Mesenchymal stem cell (in vitro differentiated cells and primary cell): ENCODE measurements at places on chromosomes 7 and 10.

DNA sequence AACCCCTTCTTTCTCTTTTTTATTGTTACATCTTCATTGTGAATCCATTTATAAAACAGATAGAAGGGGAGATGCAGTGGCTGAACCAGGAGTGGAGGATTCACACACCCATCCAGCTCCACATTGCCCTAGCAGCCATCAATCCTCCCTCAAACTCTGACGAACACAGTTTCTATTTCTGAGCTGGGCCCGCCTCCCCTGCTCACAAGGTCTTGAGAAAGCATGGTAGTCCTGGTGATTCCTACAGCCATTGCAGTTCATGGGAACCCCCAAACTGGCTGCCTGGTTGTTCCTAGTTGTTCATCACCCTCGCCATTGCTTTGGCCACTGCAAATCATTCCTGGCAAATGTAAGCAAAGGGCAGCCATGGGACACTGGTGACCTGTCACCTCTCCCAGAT lies 258.5 kb upstream of the AOAH start:
- no peak for DNase-seq

DNA sequence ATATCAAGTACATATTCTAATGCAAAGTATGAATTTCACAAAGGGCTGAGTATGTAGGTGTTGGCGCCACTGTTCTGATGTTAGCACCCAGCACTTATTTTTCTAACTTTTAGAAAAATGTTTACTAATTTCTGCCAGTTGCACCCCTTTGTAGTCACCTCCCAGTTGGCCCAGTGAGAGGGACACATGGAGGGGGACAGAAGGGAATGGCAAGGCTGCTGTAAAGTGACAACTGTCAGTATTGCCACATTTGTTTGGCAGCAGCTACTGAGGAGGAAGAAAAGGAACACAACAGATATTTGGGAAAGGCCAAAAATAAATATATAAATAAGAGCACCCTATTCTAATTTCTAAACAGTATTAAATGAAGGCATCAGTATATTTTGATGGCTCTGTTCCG lies 57.3 kb downstream of the ANK3 start:
- DNase-seq, result no peak

DNA sequence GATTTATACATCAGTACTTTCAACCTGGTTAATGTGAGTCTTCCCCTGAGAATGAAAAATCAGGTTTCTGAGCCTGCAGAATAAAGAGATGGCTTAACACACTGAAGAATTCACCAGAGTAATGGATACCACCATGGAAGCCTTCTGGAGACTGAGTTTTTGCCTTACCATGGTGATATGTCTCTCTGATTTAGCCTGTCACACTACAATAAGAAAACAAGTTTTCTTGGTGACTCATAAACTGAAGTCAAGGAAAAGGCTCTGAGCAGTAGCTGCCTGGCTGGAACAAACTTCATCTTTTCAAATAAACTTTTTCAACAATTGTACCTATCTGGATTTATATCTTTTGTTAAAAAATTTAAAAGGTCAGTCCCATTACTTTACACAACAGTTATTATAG lies 229.0 kb downstream of the PRPF18 start:
- DNase-seq, result peak; percentile 75

DNA sequence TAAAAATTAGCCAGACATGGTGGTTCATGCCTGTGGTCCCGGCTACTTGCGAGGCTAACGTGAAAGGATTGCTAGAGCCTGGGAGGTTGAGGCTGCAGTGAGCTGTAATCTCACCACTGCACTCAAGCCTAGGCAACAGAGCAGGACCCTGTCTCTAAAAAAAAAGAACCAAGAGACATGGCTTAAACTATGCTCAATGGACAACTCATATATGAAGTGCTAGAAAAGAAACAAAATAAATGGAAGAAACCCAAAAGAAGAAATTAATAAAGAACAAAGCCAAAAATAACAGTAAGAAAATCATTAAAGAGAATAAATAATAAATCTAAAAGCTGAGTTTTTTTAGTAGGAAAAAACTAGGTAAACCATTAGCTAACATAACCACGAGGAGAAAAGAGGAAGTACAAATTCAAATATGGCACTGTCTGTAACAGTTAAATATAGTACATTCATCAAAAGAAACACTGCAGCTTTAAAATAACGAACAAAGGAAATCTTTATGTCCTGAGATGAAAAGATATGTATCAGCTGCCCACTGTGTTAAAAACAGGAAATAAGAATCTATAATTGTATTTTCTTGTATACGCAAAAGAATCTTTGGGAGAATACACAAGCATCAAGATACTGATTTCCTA lies 48.7 kb downstream of the UPF2 start:
- no peak for DNase-seq

DNA sequence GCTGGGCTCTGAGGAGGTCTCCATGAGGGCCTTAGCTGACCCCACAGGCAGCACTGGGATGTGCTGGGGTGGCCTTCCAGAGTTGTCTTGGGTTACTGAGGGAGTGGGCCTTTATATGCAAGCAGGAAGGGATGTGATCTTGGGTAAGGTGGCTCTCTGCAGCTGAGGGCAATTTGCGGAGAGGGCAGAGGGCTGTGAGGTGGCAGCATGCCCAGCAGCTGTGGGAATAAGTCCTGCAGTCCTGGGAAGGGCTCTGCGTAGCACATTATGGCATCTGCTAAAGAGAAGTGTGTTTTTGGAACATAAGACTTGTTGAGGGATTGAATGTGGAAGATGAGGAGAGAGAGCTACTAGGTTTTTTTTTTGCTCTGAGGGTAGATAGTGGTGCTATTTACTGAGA lies 99.6 kb upstream of the KMT2E start:
- DNase-seq, result no peak

- DNase-seq, result no peak
These were observed 18.8 kb downstream of the SGPL1 start for GRCh38 chr10:70834441-70835151.

DNA sequence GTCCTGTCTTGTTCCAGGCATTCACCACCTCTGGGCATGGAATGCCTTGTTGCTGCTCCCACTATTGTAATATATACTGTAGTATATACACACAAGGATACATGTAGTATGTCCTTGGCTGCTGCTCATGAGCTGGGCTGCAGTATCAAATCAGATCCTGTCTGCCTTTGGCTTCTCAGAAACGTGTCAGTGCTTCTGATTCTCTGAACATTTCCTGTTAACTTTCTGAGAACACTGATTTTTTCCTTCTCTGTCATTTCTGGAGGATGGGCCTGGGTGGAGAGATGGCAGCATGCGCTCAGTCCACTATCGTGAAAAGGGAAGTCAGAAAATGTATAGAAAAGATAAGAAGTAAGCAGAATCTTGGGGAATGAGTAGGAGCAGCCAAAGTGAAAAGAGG lies 12.2 kb downstream of the SFTPA2 start:
- no peak for DNase-seq

DNA sequence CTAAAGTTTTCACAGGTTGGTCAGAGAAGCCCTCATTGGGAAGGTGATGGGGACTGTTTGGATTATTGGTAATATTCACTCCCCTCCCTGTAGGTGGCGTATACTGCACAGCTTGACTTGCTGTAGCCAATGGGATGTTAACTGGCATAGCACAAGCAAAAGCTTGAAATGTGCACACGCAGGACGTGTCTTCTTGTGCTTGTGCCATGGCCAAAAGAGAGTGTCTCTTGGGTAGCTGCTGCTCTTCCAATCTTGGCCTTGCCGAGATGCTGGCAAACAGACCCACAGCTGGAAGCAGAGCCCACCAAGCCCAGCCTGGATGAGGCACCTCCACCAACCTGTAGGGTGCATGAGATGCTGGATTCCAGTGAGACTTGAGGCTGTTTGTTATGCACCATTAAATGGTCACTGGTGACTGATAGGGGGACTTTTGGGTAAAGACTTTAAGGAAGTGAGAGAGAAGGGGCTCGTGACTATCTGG lies 266.0 kb downstream of the GRID1 start:
- no peak for DNase-seq

GRCh38 chr10:63423494-63423893 lies 42.3 kb downstream of the JMJD1C start:
- DNase-seq, result no peak

DNA sequence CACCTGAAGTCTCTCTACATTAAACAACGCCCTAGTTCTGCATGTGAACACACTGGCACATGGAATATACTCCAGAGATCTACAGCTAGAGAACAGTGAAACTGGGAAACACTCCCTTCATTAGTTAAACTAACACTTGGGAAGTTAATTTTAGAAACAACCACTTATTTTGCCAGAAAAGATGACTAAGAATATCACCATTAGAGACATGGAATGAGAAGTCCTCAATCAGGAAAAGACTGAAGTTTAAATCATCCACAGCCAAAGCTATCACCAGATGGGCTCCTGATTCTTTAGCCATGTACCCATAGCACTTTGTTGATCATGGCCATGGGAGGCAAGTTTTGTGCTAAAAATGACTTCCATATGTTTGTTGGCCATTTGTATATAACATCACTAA lies 719.5 kb downstream of the KCNMA1 start:
- DNase-seq, result no peak

DNA sequence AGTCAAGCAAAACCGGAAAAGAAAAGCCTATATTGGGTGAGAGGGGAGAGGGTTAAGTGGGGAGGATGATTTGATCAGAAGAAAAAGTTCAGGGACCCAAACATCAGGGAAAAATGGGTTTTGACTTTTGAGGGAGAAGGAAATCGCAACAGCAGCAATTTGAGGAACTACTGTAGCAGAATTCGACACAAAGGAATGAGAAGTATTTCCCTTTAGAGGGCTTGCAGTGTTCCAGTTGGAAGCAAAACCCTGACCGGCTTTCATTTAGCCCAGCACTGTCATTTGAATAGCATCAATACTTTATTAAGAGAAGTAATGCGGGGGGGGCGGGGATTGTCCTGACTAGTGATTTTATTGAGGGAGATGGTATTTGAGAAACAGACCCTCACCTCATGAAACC lies 37.2 kb upstream of the GATA3 start:
- DNase-seq, result no peak

GRCh38 chr7:80900583-80901576 lies 18.0 kb downstream of the SEMA3C start:
- DNase-seq, result peak; percentile 68

- no peak for DNase-seq
These were observed 50.9 kb downstream of the CALML3 start for GRCh38 chr10:5575482-5576153.
